Stimulated activated CD8-positive, alpha-beta memory T cell treated with anti-CD3 and anti-CD28 coated beads, Interleukin-4, amount 100 ng/mL, for 4 hours (primary cell): ENCODE measurements at places on chromosomes 5 and 9.
A peak's percentile ranks its signal among the peaks of the same experiment; 100 is the strongest.

- no peak for DNase-seq
Observed at GRCh38 chr9:71716138-71716909, 52.0 kb downstream of the CEMIP2 start.

DNA sequence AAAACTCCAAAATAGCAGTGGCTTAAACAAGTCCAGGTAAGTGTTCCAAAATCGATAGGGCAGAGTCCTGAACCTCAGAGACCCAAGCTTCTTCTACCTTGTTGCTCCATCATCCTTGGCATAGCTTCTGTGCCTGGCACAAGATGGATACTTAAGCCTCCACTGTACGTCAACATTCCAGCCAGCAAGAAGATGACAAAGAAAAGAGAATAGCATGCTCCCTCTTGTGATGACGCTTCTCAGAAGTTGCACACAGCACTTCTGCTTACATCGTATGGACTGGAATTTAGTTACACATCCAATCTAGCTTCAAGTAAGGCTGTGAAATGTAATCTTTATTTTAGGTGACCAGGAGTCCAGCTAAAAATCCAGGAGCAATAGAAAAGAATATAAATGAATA is 227.4 kb downstream of the ESM1 start:
- DNase-seq, result no peak

GRCh38 chr9:123397975-123398374 is 42.0 kb downstream of the CRB2 start:
- DNase-seq, result no peak

GRCh38 chr9:114291064-114291474 is 31.8 kb upstream of the ORM1 start:
- peak; percentile 28 for DNase-seq

- no peak for DNase-seq
Observed at GRCh38 chr9:136045595-136046553, 49.2 kb downstream of the NACC2 start.

DNA sequence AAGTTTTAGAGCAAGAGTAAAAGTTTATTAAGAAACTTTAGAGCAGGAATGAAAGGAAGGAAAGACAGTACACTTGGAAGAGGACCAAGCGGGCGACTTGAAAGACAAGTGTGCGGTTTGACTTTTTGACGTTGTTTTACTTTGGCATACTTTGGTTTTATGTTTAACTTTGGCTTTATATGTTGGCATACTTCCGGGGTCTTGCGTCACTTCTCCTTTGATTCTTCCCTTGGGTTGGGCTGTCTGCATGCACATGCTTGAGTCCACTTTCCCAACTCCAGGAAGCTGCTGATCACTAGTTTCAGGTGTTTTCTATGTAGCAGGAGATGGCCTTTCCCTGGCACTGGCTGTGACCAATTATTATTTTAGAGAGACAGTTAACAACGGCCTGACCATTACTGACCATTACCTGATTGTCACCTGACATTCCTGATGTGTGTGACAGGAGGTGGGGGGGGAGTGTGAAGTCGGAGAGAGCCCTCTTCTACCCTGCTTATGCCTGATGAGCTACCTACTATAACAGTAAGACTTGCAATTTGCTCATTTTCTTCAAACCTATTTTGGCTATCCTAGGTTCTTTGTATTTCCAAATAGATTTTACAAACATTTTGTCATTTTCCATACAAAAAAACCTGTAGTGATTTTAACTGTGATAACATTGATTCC is 45.5 kb downstream of the TNFSF8 start:
- DNase-seq, result no peak

DNA sequence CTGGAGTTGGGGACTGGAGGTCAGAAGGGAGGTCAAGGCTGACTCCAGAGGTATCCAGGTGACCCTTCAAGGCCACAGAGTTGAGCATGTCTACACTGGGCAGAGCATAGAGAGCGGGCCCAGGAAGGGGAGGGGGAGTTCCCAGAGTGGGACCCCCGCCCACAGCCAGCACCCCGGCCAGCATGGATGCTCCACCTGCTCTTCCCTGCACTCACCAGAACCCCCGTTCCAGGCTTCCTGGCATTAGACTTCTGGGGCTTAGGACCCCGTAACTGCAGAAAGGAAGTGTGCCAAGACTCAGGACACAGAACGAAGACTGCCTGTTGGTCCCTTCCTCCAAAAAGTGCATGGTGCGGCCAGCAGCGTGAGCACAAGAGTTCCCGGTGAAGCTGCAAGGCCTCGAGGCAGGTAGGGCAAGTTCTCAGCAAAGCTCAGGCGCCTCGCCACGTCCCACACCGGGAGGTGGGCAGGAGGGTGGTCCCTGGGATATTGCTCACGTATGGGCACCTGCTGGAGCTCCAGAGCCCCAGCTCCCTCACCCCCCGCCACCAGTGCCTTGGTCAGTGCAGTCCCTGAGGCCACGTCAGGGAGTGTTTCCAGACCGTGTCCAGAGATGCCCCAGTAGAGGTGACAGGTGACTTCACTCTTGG is 13.8 kb downstream of the ABO start:
- DNase-seq, result no peak

DNA sequence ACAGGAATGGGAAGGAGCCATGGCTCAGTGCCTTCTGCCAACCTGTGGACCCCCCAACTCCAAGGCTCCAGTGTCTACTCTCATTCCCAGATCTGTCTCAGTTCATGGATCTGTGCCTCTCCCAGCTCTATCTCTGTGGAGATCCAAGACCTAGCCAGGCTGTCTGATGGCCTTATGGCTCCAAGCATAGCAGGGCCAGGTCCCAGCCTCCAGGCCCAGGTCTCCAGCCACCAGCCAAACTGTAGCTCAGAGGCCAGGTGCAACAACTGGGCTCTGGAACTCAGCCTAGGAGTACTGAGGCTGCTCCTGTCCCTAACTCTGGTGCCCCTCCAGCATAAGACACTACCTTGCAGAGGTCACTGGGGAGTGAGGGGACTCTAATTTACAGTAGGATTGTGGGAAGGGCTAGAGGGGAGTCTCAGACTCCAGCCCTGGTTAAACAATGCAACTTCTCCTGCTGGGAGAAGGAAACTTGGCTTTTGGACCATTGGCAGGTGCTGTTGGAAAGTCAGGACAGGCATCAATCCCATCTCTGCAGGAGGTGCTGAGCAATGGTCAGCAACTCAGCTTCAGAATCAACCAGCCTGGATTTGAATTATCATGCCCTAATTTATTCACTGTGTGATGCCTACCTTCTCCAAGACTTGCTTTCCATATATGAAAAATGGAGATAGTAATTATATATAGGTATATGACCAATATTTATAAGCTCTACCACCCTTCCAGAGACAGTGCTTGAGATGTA is 63.0 kb downstream of the PCDH1 start:
- DNase-seq, result no peak

- no peak for DNase-seq
Observed at GRCh38 chr5:151026679-151027078, 6.3 kb downstream of the GPX3 start.

- no peak for DNase-seq
Observed at GRCh38 chr9:72882117-72882775, 70.6 kb downstream of the ALDH1A1 start.

DNA sequence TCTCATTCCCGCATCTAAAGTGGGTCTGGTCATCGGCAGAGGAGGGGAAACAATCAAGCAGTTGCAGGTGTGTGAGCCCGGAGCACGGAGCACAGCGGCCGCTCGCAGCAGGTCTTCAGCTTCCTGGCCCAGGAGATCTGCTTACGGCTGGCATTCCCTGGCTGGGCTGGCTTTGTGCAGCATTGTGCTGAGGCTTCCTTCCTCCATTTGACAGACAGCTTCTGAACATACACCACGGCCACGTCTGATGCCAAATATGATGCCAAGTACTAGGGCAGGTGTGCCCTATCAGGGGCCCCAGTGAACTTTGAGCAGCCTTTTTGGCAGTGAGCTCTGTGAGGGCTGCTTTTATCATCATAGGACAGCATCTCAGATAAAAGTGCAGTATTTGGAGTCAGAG is 37.1 kb downstream of the FUBP3 start:
- no peak for DNase-seq

GRCh38 chr9:4936277-4936676 is 48.8 kb upstream of the JAK2 start:
- no peak for DNase-seq

DNA sequence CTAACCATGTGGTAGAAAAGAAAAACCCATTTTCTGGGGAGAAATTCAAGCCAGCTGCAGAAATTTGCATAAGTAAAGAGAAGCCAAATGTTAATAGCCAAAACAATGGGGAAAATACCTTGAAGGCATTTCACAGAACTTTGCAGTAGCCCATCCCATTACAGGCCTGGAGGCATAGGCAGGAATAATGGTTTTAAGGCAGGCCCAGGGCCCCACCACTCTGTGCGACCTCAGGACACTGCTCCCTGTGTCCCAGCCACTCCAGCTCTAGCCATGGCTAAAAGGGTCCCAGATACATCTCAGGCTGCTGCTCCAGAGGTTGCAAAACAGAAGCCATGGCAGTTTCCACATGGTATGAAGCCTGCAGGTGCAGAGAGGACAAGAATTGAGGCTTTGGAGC is 253.3 kb downstream of the CTNND2 start:
- DNase-seq, result no peak

- no peak for DNase-seq
Observed at GRCh38 chr5:61603211-61603908, 271.3 kb downstream of the ZSWIM6 start.

DNA sequence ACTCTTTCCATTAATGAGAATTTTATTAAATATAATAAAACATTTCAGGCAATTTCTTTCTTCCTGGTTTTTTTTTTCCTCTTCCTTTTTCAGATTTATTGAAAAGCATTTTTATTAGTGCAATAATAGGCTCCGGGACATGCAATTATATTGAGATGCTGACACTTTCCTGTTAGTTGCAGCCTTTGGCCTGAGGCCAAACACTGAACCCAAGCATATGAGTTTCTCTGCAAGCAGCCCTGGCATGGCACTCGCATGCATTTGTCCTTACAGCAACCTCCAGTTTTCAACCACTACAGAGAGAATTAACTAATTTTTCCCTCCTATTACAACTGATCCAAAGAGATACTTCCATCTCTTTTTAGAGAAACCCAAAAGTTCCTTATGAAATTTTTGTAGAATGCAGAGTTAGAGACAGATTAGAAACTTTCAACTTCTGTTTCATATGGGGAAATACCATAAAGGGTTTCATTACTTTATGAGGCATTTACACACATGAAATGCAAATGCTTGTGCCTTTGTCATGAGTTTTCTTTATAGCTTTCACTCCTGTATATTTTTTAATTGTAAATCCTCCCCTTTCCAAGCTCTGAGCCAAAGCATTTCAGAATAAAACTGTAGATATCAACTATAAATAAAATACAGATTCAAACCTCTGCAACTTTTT is 183.0 kb downstream of the CETN3 start:
- DNase-seq, result no peak

- no peak for DNase-seq
Observed at GRCh38 chr9:97980918-97981845, 2.0 kb upstream of the ANP32B start.
